AG09319 (cell line): ENCODE measurements at places on chromosomes 2 and 18.

DNA sequence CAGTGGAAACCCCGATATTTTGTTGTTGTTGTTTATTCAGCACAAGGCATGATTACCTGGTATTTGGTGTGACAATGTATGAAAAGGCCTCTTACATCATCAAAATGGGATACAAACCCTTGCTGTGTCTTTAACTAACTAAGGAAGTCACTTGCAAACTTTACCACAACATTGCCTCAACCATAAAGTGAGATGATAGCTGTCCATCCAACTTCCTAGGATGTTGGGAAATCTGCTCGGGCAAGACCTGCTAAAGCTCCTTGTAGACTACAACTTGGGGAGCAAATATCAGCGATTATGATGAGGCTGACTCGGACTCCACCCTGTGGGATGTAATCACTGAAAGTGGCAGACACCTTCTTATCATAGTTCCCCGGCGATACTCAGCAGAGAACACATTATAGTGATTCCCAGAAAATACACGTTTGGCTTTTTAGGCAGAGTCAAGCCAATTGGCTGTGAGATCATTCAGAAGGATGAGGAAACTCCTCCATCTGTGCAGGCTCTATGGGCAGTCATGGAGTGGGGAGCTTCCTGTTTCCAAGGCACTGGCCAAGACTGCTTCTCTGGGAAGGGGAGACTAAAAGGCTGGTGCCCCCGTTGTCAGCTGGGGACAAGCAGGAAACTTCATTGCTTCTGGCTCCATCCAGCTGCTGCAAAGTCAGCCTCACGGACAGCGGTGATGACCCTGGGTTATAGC, 289.0 kb downstream of the RNF144A start:
- no peak for DNase-seq

GRCh38 chr2:177251165-177251542, 13.4 kb downstream of the NFE2L2 start:
- DNase-seq = no peak

- DNase-seq = no peak
Measured at GRCh38 chr2:223585666-223586065, 16.5 kb downstream of the SCG2 start.

DNA sequence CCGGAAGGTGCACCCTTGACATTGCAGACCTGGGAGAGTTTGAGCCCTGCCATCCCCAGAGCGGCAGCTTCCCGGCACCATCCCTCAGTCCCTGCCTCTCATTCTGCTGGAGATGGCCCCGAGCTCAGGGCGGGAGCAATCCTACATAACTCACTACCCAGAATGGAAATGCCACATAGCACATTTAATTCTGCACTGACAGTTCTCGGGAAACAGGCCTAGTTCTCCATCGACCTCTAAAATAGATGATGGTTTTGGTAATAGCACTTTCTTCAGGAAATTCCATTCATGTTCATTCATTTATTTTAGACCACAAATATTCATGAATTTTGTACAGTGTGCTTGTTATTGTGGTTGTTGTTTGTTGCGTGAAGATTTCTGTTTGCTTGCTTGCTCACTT, 92.9 kb upstream of the SLC14A2 start:
- DNase-seq = no peak

- DNase-seq = no peak
Measured at GRCh38 chr2:233841183-233841582, 13.2 kb downstream of the HJURP start.

GRCh38 chr18:69250305-69251151, 150.2 kb upstream of the DOK6 start:
- DNase-seq = peak; percentile 63

- DNase-seq = peak; percentile 90
Measured at GRCh38 chr2:65367524-65367923, 64.9 kb downstream of the SPRED2 start.
